ENCODE measurements at places on chromosomes 6 and 20.
A peak's percentile ranks its signal among the peaks of the same experiment; 100 is the strongest.

- no peak for DNase-seq
These were observed 32.9 kb downstream of the MMUT start for GRCh38 chr6:49430187-49430586.

- DNase-seq: no peak
These were observed 13.5 kb downstream of the GPR63 start for GRCh38 chr6:96823743-96824142.

DNA sequence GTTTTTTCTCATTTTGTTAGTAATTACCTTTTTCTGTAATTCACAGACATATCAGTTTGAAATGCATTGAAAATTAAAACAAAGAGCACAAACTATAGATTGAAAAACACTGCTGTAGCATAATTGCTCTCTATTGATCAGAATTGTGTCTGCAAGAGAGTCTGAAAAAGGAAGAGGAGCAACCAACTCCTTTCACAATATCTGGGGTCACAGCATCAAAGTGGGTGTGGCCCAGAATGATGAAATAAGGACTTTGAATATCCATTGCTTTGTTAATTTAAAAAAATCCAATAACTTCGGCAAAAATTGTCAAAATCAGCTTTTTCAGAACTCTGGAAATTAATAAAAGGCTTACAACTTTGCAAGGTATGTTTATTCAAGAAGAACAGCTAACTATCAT, 99.2 kb downstream of the MYLK4 start:
- DNase-seq: no peak

DNA sequence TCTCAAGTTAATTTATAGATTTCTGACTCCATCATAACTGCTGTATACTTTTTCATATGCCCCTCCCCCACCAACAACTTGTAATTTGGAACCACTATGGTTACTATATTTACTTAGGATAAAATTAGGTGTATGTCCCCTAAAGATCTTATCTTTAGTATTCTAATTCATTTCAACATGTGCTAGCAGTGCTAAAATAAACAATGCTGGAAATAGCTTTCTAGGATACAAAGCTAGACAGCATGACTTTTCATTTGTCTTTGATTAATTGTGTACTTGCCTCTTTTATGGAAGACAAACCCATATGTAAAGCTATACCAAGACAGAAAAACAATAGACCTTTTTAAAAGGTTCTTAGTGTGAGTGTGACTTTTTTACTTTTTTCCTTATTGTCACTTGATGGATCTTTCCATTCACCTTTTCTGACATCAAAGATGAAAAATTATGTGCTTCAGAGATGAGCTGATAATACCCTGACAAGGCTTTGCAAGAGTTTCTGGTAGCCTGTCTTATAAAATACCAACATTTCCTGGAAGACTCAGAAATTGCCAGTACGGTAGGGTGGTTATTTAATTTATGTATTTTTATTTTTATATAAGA, 31.2 kb upstream of the POPDC3 start:
- no peak for DNase-seq

- no peak for DNase-seq
These were observed 215.4 kb upstream of the CCN2 start for GRCh38 chr6:132166526-132167051.

GRCh38 chr6:35485402-35485877, 11.4 kb downstream of the TEAD3 start:
- no peak for DNase-seq

DNA sequence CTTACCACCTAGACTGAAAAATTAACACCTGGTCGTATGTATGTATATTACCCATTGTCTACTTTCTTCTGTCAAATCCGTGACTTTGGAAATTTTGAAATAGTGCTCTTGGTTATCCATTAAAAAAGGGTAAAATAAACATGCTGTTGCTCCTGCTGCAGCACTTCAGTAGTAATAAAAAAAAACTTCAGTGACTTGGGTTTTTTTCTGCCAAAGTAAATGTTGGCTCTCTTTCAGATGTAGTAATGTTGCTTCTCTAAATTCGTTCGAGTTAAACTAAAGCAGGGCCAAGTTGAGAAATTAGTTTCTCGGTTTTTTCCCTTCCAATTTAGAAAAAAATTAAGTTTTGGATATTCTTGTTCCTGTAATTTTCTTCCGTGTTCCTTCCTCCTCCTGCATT, 34.2 kb downstream of the JARID2 start:
- no peak for DNase-seq

DNA sequence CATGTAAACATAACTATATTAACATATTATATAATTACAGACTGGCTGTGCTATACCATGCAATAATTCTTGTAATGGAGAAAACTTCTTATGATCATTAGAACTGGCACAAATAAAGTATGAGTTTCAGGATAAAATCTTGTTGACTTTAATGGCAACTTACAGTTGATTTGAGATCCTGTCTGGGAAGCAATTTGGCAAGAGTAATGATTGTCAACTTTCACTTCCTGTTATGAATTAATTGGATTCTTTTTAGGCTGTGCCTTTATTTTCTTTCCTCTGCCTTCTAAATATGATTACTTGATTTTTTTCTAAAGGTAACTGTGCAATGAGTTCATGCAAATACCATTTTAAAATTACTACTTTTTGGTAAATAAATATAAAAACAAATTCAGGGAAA, 158.1 kb upstream of the B3GAT2 start:
- DNase-seq: no peak

GRCh38 chr6:70390067-70390466, 23.2 kb upstream of the FAM135A start:
- no peak for DNase-seq

- DNase-seq: no peak
These were observed 11.7 kb downstream of the TSHZ2 start for GRCh38 chr20:52983726-52984450.

DNA sequence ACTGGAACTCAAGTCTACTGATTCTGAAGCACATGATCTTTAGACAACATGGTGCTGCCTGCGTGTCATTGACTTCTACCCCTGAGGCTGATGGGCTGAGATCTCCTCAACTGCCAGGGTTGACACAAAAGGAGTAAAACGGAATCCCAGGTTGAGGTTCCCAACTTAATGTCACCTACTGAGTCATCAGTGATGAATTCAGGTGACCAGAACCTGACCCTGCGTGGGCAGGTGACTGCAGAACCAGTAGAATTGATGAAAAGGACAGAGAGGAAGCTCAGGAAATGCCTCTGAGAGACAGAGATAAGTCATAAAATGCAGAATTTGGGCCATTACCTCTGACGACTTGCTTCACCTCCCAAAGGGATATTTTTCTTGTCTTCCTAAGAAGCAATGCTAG, 7.7 kb upstream of the KIZ start:
- DNase-seq: no peak

DNA sequence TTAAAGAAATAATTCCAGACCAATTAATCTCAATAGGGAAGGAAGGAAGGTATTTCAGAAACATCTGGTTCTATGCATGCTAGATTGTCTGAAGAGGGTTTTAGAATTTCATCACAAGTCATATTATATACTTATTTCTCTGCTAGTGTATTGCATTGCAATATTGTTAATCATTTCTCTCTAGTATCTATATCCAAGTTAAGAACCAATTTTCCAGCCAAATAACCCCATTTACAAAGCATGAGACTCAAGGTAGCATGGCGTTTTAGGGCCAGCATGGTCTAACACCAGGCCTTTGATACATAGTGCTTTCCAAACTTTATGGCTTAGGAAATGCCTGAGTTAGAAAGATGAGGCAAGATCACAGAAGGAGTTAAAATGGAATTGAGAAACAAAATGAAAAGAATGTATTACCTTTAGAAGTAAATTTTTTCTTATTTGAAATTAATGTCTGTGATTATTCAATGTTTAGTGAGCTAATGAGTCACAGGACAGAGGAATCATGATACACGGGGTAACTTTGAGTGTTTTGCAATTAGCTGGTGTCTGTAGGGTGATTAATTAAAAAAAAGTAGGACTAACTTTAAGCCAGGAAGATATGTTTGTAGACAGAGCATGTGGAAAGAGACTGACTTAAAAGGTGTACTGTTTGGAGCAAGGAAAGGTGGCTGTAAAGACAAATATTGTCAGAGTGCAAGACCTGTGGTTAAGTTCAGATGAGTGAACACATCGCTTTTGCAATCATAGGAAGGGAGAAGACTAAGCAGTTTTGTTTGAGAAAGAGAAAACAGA, 1006.2 kb upstream of the CITED2 start:
- DNase-seq: no peak

DNA sequence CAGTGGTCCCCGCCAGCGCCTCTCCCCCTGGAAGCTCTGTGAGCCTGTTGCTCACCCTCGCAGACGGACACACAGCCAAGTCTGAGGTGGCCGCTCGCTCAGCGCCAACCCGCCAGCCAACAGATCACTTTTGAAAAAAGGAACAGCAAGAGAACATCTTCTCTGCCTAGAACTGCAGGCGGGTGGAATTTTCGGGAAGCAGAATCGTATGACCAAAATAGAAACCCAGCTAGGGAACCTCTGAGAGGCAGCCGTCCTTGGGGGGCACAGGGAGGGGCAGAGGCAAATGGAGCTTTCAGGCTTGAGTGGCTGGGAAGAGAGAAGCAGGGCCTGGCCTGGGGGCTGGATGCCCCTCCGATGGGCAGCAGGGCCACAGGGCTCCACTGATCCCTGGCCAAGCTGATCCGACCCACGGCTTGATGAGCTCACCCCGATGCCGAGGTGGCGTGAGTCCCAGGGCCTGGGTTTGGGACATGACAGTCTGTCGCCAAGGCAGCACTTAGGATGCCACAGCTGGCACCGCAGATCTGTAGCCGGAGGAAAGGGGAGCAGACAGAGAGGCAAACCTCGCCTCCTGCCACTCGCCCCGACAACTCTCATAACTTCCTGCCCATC, 9.8 kb downstream of the NFATC2 start:
- DNase-seq: peak; percentile 36

- no peak for DNase-seq
These were observed 864.2 kb downstream of the KIF16B start for GRCh38 chr20:15708984-15709598.

DNA sequence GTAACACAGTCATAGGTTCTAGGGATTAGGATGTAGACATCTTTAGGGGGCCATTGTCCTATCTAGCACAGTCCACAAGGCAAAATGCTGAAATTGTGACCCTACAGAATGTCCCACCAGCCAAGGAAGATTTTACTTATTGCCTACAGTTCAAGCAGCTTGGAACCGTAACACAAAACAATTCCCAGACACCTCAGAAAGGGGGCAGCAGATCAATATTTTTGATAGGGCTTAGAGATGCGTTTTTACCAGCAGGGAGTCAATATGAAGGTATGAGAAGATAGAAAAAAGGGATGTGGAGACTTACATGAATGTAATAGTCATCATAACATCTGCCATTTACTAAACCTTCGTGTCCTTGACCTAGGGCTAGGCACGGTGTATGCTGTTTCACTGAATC, 81.0 kb downstream of the TMEM170B start:
- no peak for DNase-seq

- no peak for DNase-seq
These were observed 85.6 kb downstream of the TRERF1 start for GRCh38 chr6:42366011-42366705.

- no peak for DNase-seq
These were observed 206.9 kb downstream of the IBTK start for GRCh38 chr6:82040405-82041221.

- no peak for DNase-seq
These were observed 49.3 kb downstream of the GFOD1 start for GRCh38 chr6:13438126-13438525.

- DNase-seq: no peak
These were observed 541.6 kb upstream of the POU3F2 start for GRCh38 chr6:98292810-98293209.

DNA sequence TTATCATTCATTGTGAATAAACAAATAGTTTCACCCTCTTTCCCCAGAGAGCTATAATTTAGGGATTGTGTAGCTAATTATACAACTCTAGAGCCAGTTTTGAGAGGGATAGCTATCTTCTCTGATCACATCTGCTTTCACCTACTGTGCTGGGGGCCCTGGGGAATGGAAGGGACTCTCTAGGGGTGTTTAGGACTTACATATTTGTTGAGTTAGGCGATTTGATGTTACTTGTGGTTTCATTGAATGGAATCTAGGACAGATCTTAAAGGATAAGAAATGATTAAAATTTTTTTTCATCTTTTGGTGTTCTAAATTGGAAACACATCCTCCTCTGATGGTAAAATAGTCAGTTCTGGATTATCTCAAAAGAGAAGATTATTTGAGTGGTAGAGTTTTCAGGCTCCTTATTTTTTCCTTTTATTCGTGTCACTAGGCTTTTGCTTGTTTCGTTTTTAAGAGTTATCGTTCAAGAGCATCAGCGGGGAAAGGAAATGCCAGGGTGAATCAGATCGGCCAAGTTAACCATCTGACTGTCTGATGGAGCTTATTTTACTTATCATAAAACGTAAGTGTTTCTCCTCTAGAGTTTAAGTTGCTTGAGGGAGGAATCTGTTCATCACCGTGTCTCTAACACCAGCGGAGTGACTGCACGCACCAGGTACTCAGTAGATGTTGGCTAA, 236.7 kb downstream of the FARS2 start:
- peak; percentile 6 for DNase-seq

DNA sequence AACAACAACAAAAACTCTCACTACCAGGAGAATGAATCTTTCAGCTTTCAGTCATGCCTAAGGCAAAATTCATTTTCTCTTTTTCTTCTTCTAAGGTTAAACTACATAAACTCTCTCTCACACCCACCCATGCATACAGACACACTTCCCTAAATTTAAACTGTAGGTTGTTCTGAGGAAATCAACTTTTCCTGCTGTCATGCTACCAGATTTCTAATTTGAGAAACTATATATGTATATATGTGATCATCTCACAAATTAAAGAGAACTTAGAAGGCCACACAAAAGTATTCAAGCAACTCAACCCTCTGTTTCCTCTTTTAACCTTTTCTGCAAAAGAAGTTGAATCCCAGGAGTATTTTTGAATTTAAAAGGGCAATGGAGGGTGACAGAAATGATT, 532.5 kb downstream of the KIF16B start:
- no peak for DNase-seq

GRCh38 chr6:18380158-18380836, 6.9 kb upstream of the RNF144B start:
- DNase-seq: no peak

Data from CD4-positive, alpha-beta T cell treated with Interleukin-4 for 4 hours (primary cell).